ENCODE measurements at places on chromosomes 11 and 22.

DNA sequence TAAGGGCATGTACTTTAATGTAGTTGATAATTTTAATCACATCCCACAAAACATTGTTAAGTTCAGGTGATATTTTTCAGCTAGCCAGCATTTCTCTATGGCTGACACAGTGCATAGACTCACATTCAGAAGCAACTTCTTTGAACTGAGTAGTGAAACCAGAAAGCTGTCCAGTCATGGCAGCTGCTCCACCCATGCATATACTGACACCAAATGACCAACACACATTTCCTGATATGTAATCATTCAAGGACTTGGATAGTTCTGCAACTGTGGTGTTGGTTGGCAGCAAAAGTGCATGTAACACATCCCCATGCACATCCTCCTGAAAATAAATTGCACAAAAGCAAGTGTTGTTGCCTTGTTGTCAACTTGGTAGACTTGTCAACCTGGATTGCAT, 39.7 kb downstream of the CALCA start:
- no peak for DNase-seq

DNA sequence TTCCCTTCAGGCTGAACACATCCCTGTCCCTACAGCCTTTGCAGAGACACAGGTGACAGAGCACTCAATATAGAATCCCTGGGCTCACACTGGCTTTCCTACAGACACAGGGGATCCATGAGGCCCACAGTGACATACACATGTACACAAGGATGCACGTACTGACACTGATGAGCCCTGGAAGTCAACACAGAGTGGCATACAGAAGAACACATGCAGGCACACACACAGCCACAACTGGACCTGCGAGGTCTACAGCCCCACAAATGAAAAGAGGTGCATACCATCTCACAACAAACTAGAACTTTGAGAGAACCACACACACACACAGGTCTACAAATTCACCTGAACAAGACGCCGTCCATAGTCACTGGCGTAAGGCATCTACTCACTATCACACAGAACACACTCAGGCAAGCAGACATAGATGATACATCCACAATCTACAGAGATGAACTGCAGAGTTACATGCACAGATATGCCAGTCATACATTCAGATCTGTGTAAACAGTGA, 3.5 kb upstream of the ZNF74 start:
- DNase-seq, result no peak

DNA sequence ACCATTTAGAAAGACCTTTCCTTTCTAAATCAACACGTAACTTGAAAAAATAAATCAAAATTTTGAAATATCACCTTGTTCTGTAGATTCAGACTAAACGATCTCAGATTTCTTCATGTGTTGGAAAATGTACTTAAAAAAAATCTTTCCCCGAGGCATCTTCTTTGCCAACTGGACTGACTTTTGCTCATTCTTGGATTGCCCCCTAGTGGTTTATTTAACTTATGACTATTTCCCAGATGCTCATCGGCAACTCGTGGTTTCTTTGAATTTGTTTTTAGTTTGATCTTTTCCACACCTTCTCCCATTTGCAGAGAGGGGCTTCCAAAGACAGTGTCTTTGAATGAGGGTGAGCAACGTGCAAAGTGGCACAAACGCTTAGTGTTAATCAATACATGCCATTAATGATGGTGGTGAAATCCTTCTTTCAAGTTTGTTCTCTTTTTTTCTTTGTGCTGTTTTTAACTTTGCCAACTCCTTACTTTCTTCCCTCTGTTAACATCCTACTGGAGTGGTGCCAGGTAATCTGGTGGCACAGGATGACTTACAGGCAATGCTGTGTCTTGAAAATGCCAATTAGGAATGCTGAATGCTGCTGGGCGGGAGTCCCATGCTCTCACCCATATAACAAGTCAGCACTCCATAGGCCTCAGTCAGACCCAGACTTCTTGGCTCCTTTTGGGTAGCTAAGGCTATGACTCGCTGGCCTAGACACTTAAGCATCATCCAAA, 18.3 kb downstream of the PRSS23 start:
- peak; percentile 81 for DNase-seq

DNA sequence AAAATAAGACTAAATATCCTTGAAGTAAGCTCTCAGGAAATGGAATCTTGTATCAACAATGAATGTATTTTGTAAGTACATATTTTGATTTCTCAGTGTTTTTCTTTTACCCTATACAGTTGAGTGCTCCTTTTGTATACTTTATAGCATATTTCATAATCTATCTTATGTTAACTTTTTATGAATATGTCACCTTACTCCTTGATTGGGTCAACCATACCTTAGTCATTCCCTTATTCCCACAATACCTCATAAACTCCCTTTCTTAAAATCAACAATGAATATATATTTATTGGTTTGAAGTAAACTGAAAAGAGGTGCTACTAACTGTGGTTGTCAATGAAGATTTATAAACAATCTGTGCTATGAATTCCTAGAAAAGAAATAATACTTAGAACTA, 686.2 kb downstream of the METTL15 start:
- DNase-seq, result no peak

DNA sequence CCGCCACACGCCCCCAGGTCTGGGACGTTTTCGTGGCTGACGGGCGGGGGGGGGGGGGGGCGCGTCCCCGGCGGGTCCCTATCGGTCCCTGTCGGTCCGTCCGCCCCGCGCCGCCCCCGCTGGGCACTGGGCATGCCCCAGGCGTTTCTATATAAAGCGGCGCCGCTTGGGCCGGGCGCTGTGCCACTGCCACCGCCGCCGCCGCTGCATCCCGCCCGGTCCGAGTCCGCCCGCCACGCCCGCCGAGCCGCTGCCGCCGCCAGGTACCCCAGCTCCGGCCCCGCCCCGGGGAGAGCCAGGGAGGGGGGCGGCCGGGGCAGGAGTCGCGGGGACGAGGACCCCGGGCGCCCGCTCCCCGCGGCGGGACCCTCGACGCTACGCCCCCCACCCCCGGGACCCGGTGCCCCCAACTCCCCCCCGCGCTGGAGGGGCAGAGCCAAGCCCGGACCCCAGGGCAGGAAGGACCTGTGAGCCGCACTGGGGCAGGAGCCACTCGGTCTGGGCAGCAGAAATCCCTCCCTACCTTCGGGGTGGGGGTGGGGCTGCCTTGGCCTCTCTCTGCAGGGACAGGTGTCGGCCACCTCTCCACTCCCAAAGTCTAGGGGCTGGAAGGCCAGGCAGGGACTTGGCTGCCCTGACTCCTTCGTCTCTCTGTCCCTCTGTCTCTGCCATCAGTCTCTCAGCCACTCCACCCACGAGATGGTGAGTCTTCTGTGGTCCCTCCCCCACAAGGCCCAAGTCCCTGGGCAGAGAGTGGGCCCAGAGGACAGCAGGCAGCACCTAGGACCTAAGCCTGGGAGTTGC, at the start of gene CARNS1:
Gene CARNS1, plus strand, starts transcription at position 178 of the 804 bp plus-strand sequence. Its CDS starts 522 bp downstream, at position 700.
- DNase-seq, result no peak

DNA sequence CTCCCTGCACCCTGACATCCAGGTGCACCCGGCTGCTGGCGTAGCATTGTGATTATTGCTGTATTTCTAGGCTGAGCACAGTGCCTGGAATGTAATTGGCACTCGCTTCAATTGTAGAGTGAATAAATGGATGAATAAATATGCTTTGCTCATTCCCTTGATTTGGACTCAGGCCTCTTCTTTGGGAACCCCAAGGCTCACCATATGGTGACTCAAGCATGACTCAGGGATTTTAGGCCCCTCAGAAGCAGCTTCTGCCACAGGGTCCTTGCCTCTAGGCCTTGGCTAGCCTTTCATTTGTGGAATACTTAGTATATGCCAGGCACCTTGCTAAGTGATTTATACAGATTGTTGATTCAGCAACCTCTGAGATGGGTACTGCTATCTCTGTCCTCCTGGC, 78.9 kb downstream of the GRIK4 start:
- no peak for DNase-seq

DNA sequence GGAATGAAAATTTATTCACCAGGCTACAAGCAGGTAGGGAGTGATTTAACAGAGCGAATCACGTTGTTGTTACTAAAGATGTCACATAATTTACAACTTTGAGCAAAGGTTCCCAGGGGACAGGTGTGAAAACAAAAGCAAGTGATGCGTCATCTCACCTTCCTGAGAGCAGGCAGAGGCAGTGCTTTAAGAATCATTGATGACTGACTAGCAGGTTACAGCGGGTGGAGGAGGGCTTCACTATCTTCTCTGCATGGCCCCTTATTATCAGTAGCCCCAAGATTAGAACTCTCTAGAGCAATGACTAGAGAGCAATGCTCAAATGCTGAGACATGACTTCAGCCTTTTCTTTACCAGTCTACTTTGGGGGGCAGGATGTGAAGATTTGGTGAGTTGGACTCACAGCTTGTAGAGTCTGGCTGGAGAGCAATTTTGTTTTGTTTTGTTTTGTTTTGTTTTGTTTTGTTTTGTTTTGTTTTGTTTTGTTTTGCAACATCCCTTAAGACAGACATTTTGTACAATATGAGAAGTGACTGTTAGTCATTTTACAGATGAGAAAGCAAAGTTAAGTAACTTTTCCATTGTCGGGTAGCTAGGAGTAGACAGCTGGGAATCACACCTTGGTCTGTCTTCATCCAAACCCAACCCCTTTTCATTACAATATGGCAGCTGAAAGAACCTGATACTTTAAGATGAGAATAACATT, 84.8 kb downstream of the SLC1A2 start:
- peak; percentile 49 for DNase-seq

- peak; percentile 37 for DNase-seq
Measured at GRCh38 chr11:97739932-97740800, 1280.6 kb upstream of the CNTN5 start.

Measured in renal cortical epithelial cell (primary cell).